ENCODE measurements at places on chromosomes 4 and X.

DNA sequence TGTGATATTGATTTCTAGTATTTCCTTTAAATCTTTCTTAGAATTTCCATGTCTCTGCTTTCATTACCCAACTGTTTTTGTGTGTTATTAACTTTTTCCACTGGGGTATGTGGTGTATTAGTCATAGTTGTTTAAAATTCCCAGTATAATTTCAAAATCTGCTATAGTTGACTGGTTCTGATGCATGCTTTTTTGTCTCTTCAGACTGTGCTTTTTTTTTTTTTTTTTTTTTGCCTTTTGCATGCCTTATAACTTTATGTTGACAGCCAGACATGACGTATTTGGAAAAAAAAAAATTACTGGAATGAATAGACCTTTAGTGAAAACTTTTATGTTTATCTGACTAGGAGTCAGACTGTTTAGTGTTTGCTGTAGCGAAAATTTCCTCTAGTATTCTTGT, 580.4 kb downstream of the ANKRD50 start:
- no peak for DNase-seq

DNA sequence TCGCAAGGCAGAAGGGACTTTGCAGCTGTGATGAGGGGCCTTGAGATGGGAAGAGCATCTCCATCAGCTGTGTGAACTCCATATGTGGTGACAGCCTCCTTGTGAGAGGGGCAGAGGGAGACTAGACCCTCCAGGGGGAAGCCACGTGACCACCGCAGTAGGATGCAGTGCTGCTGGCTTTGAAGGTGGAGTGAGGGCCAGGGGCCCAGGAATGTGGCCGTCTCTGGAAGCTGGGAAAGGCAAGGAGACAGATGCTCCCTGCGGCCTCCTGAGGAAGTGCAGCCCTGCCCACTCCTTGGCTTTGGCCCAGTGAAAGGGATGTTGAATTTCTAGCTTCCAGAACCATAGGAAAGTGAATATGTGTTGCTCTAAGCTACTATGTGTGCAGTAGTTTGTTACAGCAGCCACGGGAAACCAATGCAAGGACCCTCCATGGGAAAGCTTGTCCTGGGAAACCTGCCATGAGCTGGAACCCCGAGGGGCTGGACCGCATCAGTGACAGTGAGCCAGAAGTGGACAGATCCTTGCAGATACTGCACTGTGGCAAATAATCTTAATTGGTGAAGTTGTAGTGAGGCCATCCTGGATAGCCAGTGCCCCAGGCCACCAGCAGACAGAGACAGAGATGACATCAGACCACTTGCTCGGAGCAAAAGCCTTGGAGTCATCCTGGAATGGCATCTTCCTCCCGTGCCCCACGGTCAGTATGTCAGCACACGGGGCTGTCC, 35.4 kb upstream of the SORCS2 start:
- DNase-seq = no peak

GRCh38 chr4:174663216-174663615, 140.9 kb upstream of the HPGD start:
- DNase-seq = no peak

DNA sequence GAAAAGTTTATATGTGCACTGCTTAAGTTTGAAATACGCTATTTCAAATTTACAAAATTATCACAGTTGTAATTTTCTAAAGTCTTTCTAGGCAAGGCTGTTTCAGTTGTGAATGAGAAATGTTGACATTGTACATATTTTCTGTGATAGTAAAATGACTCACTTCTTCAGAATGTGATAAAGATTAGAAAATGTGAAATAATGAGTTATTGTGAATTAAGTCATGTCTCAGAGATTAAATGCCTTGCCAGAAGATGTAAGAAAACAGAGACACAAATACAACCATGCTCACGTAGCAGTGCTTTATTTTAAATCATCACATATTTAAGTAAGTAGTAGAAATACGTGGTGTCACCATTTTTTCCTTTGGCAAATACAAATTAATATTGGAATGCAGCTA, 768 bp downstream of the CLCN4 start:
- no peak for DNase-seq

DNA sequence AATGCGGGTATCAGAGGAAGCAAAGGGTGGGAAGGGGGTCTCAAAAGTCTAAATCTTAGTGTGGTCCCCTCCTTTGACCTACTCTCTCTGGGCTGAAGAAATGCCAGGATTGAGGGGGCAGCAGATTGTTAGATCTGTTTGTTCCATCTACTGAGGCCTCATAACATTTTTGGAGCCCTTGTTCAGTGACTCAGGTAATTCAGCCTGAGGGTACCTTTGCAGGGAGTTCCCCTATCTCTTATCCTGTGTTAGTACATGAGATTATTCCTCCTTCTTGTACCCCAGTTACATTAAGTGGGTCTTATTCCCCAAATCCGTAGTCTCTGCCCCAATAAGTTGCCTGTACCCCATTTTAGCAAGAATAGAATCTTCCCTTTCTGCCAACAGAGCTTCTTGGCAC, 79.0 kb downstream of the RTL9 start:
- DNase-seq = no peak

DNA sequence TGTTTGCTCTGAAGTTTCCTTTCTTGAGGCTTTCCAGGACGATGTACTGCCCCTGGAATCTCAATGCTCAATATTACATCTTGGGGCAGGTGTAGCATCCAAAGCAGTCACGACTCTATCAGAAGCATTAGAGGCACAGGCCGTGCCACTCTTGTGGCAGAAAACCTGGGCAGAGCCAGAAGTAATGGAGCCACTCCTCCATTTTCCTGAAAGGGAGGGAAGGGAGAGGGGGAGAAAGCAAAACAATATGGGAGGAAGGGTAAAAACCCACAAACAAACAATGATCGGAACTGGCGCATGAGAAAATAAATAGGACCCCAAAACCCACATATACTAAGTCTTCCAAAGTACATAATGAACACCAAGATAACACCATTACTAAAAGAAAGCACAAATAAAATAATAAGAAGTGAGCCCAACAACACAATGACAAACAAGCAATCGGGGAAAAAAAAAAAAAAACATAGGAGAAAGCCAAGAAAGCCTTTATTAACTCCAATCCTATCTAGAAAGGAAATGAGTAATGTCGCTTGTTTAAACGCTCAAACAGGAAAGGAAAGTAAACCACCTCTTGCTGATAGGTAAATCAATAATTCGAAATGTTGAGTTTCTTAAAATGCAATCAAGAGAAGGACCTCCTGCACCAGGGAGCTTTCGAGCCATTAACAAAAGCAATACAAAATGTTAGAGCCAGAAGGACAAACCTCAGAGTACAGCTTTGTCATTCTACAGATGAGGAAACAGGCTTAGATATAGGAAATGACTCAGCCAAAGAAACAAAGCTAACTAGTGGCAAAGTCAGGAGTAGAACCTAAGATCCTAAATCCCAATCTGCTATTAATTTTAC, 117.4 kb downstream of the ATRX start:
- DNase-seq = no peak

- no peak for DNase-seq
Measured at GRCh38 chr4:64613046-64613445, 203.8 kb upstream of the TECRL start.

GRCh38 chr4:47315346-47315745, 148.2 kb downstream of the COMMD8 start:
- DNase-seq = no peak

DNA sequence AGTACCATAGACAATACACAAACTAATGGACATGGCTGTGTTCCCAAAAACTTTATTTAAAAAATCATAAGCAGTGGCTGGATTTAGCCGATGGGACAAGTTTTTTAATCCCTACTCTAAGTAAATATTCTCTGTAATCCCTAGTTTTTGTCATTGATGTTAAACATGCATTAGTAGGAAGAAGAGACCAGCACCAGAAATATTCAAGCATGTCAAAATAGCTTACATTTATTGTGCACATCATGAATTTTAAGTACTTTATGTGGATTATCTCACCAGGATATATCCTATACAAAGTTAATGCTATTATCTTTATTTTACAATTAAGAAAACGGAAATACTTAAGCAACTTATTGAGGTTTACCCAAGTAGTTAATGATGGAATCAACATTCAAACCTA, 46.0 kb downstream of the HSPA4L start:
- no peak for DNase-seq

- DNase-seq = no peak
Measured at GRCh38 chr4:113480109-113480508, 281.4 kb downstream of the CAMK2D start.

GRCh38 chr4:16480011-16480410, 253.7 kb upstream of the TAPT1 start:
- DNase-seq = no peak

DNA sequence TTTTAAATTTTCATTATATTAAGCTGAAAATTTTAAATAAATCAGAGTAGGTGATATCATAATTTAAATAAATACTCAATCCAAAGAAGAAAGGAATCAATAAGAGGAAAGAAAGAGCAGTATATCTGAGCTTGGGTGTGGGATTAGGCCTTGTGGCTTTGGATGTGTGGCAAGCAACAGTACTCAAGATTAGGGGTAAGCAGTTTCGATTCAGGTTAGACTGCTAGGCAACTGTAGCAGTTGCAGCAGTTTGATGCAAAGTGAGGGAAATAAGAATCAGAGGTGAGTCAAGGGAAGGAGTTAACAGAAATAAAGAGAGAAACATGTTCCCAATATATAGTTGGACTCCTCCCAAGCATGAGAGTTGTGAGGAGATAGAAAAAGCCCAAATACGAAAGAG, 599.6 kb upstream of the KLHL4 start:
- DNase-seq = no peak

DNA sequence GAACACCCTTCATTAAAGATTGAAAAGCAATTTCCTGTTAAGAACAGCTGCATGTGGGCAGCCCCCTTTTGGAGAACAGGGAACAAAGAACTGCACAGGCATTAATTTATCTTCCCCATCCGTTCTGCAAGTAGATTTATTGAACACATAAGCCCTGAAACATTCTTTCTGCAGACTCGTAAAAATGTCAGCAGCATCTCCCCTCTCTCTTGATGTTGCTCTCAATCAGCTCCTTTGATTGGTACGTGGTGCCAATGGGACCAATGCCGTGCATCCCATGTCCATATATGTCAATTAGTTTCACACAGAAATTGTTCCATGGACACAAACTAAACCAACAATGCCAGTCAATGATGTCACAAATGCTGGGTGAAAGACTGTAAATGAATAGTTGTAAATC, 228.5 kb upstream of the RASGEF1B start:
- DNase-seq = no peak

All from GM20000 (cell line).